ENCODE measurements at places on chromosomes 4 and X. TPM values are rescaled to one million over a fixed set of nuclear protein-coding genes. Genes with fewer than 3 reads are reported as not detected.

DNA sequence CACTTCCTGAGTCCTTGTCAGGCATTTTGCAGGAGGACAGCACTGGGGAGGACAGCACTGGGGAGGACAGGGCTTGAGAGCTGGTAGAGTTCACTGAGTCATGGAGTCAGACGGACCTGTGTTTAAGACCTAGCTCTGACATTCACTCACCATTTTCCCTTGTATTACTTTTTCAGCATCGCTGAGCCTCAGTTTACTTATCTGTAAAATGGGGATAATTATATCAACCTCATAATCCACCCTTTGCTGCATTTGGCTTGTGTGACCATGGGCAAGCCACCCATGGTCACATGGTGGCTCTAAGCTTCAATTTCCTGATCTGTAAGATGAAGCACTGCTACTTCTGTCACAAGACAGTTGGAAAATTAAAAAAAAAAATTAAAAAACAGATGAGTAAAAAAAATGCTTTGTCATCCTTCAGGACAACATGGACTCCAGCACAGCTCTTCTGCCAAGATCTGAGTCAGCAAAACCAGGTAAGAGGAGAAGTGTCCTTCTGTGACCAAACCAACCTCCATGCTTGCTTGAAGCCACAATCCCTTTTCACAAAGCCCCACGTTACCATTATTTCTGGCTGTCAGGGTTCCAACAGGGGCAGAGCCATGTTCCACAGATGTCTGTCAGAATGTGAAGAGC lies 275.5 kb downstream of the RAB28 start:
- H3K27ac ChIP-seq = no peak overlapping the region
- no peaks in the 10 kb centered on the region for H3K27me3 ChIP-seq
- no peak overlapping the region for H3K4me3 ChIP-seq
- DNase-seq = no peak
- H3K36me3 ChIP-seq = no peaks in the 10 kb centered on the region
- no peaks in the 10 kb centered on the region for H3K4me1 ChIP-seq

DNA sequence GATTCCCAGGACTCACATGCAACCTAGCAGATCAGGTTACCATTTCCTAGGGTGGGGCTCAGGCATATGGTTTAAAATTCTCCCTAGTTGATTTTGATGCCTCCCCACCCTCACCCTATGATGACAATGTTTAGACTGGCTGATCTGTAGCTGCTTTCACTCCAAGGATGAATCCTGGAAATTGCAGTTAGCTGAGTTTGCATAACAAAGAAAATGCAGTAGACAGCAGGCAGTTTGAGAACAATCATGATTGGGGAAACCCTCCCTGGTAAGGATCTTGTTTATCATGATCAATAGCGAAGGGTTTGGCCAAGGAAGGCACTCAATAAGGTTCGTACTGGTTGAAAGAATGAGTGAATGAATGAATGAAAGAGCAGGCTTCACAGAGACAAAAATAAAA lies 2.1 kb downstream of the ZNF518B start:
- H3K4me1 ChIP-seq = peaks cover 11% of the 10 kb centered on the region
- peaks cover 11% of the 10 kb centered on the region for H3K36me3 ChIP-seq
- no peak overlapping the region for H3K4me3 ChIP-seq
- no peaks in the 10 kb centered on the region for H3K27me3 ChIP-seq

- no peak overlapping the region for H3K27ac ChIP-seq
- no peak overlapping the region for H3K4me3 ChIP-seq
- H3K36me3 ChIP-seq = no peaks in the 10 kb centered on the region
- H3K4me1 ChIP-seq = no peaks in the 10 kb centered on the region
- no peak for DNase-seq
These were observed 63.4 kb upstream of the PDE5A start for GRCh38 chr4:119692001-119692400.

GRCh38 chr4:28287831-28288233 lies 1427.2 kb downstream of the STIM2 start:
- no peaks in the 10 kb centered on the region for H3K4me1 ChIP-seq
- no peaks in the 10 kb centered on the region for H3K36me3 ChIP-seq
- H3K27me3 ChIP-seq = no peaks in the 10 kb centered on the region

DNA sequence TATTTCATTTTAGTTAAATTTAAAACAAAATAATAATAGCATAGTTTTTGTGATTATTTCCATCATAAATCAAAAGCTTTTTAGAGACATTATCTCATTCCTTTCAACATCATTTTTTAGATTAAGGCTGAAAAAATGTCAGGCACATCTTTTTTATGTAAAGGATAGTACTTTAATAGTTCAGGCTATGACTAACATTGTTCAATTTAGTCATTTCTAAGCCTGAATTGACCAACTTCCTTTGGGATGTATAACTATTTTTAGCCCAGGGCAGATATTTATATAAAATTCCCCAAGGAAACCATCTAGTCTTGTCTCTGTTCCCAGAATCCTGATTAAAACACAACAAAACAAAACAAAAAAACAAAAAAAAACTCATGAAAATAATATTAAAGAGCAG lies 145.6 kb upstream of the PCDH18 start:
- no peak overlapping the region for H3K27ac ChIP-seq
- no peaks in the 10 kb centered on the region for H3K36me3 ChIP-seq
- no peaks in the 10 kb centered on the region for H3K27me3 ChIP-seq
- DNase-seq = no peak
- no peaks in the 10 kb centered on the region for H3K4me1 ChIP-seq
- H3K4me3 ChIP-seq = no peak overlapping the region

GRCh38 chr4:158856852-158857251 lies 88.0 kb downstream of the FNIP2 start:
- no peaks in the 10 kb centered on the region for H3K27me3 ChIP-seq
- no peaks in the 10 kb centered on the region for H3K4me1 ChIP-seq
- DNase-seq = peak; percentile 58
- no peak overlapping the region for H3K27ac ChIP-seq

DNA sequence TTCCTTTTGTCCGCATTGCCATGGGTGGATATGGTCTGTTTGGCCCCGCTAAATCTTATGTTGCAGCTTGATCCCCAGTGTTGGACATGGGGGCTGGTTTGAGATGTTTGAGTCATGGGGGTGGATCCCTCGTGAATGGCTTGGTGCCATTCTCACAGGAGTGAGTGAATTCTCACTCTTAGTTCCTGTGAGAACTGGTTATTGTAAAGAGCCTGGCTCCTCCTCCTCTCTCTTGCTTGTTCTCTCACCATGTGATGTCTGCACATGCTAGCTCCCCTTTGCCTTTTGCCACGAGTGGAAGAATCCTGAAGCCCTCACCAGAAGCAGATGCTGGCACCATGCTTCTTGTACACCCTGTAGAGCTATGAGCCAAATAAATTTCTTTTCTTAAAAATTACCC lies 22.6 kb upstream of the STBD1 start:
- no peak for DNase-seq
- H3K4me1 ChIP-seq = no peaks in the 10 kb centered on the region
- H3K4me3 ChIP-seq = no peak overlapping the region
- no peak overlapping the region for H3K27ac ChIP-seq
- H3K27me3 ChIP-seq = no peaks in the 10 kb centered on the region

DNA sequence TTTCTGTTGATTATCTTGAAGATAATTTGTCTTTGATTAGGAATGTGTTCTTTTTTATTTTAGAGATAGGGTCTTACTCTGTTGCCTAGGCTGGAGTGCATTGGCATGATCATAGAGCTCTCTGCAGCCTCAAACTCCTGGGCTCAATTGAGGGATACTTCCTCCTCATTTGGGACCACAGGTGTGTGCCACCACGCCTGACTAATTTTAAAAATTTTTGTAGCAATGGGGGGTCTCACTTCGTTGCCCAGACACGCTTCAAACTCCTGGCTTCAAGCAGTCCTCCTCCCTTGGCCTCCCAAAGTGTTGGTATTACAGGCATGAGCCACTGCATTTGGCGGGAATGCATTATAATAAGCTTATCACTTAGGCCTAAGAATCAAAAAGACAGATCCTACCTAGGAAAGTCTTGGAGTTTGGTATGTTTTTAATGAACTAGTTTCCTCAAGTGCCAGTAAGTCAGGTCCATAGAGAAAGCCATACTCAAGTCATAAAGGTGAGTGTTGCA lies 21.7 kb downstream of the BMP2K start:
- H3K27me3 ChIP-seq = no peaks in the 10 kb centered on the region
- H3K36me3 ChIP-seq = no peaks in the 10 kb centered on the region
- H3K4me3 ChIP-seq = no peak overlapping the region
- H3K27ac ChIP-seq = no peak overlapping the region

The VSIG1 gene
- 1.1 TPM for total RNA-seq

The CWH43 gene
- not detected for total RNA-seq

The NPY1R gene
- total RNA-seq = not detected

The RRAGB gene
- 13.5 TPM for total RNA-seq

Measured in natural killer cell (primary cell).